Liver (tissue), 10 donors: ENCODE measurements at places on chromosomes 13 and 19. TPM values are rescaled to one million over a fixed set of nuclear protein-coding genes. Genes with fewer than 3 reads are reported as not detected.

DNA sequence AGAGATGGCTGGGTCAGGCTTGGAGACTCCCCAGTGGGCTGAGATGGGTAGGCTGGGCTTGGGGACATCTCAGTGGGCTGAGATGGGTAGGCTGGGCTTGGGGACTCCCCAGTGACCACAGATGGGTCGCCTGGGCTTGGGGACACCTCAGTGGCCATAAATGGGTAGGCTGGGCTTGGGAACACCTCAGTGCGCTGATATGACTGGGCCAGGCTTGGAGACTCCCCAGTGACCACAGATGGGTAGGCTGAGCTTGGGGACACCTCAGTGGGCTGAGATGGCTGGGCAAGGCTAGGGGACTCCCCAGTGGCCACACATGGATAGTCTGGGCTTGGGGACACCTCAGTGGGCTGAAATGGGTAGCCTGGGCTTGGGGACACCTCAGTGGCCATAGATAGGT, 12.8 kb downstream of the IQCN start:
- DNase-seq: no peak

DNA sequence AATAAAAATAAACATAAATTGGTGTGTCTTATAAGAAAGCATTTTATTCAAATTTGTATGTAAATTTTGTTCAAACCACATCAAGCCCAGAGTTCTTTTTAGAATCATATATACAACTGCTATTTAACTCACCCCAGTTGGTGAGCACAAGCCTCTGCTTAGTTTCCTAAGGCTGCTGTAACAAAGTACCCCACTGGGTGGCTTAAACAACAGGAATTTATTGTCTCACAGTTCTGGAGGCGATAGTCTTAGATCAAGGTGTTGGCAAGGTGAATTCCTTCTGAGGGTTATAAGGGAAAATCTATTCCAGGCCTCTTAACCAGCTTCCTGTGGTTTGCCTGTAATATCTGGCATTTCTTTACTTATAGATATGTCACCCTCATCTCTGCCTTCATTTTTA, 1133.5 kb downstream of the OLFM4 start:
- DNase-seq: no peak

DNA sequence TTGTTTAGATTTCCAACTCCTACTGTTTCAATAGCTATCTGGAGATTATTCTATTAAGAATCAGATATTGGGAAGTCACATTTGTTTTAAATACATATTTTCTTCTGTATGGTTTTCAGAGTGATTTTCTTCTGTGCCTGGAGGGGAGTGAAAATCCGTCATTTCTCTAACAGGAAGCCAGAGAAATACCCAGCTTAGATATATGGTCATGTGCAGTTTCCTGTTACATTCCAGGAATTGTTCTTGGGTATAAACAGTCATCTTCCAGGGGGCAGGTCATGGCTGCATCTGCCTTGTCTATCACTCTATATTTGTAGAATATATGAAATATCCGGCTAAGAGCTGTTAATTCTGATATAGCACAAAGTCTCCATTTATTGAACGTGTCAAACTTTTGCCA, 77.5 kb upstream of the MIR17HG start:
- DNase-seq: no peak

DNA sequence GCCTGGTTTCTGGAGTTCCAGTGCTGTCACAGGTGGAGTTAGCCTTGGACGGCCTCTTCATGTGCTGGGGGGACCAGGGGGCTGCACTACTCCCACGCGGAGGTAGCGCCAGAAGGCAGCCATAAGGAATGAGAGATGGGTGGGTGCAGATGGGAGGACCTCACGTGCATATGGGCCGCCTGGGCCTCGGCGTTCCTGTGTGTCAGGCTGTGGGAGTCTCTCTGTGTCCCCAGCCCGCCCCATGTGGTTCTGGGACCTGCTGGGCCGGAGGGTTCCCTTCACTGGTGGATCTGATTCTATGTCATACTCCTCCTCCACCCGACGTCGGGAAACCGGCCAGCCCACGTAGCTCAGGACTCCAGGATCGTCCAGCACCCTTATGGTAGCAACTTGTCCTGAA, 149.0 kb upstream of the SOX1 start:
- no peak for DNase-seq

DNA sequence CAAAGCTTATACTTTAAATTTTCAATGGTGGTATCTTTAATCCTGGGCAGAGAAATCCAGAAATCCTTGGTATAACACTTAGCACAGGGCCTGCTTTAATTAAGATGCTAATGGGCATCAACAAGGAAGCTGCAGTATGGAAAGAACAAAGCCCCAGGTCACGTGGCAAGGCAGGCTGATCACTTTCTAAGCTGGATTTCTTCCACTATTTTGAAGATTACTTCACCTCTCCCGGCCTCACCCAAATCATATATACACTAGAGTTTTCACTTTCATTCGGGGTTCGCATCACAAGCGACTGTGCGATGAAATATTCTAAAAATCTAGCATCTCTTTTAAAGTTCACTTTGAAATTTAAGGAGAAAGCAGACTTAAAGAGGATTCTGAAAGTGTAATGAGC, 71.8 kb downstream of the STARD13 start:
- no peak for DNase-seq

GRCh38 chr19:1606138-1606651, 933 bp upstream of the UQCR11 start:
- no peak for DNase-seq

DNA sequence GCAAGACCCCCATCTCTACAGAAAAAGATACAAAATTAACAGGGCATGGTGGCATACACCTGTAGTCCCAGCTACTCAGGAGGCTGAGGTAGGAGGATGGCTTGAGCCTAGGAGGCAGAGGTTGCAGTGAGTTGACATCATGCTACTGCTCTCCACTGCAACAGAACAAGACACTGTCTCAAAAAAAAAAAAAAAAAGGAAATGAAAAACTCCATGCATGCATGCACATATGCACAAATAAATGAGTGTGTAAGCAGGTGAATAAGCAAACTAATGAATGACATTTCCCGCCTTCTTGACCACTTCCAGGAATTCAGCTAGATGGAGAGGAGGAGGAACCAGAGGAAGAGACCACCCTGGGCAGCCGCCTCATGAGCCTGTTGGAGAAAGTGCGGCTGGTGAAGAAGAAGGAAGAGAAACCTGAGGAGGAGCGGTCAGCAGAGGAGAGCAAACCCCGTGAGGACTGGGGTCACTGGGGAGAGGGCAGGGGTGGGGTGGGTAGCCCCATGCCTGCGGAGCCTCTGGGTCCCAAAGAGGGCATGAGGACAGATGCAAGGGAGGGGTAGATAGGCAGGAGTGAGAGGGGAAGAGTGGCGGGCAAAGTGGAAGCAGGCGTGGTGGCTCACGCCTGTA, 58.8 kb downstream of the RYR1 start:
- no peak for DNase-seq

DNA sequence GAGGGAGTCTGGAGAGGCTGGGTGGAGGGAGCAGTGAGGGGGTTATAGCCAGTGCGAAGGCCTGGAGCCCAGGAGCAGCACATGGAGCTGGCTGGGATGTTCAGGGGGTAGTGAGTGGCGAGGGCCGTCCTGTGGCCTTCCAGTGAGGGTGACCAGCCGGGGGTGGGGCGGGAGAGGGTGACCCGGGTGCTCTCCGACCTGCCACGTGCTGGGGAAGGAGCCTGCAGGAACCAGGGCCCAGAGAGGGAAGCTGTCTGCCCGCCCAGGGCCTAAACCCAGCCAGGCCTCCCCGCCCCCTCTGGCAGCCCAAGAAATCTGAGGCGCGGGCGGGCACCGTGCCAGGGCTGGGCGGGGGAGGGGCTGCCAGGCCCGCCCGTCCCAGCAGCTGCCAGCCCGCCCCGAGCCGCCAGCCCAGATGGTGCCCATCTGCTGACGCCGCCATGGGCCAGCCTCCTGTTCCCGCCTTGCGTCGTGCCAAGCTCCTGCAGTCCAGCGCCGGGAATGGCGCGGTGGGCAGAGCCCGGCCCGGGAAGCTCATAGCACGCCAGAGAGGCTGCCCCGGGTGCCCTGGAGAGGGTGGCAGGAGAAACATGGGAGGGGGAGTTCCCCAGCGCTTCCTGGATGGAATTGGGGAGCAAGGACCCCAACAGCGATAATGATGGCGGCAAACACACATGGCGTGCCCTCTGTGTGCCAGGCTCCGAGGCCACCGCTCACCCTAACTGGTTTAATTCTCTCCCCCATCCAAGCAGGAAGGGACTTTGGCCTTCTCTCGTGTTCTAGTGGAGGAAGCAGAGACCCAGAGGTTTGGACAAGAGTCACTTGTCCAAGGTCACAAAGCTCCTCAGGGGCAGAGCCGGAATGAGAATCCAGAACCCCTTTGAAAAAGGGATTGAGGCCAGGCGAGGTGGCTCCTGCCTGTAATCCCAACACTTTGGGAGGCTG, 21.5 kb downstream of the NFIC start:
- DNase-seq: no peak

DNA sequence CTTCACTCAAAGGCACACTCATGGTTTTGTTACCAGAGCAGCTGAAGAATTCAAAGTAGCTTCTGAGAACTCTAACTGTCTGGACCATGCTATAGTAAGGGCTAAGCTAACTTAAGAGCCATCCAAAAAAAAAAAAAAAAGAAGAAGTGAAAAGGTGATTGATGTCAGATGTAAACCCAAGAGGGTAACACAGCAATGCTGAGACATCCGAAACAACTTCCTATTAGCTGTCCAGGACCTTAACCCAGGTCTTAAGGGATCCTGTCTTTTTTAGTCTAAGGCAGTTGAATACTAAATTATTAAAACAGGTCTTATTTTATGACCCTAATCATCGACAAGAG, 11.2 kb upstream of the RAB20 start:
- no peak for DNase-seq

GRCh38 chr19:5150902-5151741, 182.2 kb downstream of the KDM4B start:
- no peak for DNase-seq

GRCh38 chr13:97974773-97975172, 21.3 kb downstream of the IPO5 start:
- no peak for DNase-seq

DNA sequence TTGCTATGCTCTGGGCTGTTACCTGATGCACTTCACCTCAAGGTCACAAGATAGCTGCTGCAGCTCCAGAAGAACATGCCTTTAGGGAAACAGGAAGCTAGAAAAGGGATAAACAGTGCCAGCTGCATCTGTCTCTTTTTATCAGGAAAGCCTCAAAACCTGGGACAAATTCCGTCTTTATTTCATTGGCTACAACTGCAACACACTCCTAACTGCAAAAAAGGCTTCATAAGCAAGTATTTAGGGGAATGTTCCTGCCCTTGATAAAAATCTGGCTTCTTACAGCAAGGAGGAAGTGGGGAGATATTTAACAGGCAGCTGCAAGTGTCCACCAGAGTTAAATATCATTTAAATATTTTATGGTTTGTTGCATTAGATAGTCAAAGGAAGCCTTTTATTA, 34.2 kb upstream of the SERTM1 start:
- DNase-seq: no peak

DNA sequence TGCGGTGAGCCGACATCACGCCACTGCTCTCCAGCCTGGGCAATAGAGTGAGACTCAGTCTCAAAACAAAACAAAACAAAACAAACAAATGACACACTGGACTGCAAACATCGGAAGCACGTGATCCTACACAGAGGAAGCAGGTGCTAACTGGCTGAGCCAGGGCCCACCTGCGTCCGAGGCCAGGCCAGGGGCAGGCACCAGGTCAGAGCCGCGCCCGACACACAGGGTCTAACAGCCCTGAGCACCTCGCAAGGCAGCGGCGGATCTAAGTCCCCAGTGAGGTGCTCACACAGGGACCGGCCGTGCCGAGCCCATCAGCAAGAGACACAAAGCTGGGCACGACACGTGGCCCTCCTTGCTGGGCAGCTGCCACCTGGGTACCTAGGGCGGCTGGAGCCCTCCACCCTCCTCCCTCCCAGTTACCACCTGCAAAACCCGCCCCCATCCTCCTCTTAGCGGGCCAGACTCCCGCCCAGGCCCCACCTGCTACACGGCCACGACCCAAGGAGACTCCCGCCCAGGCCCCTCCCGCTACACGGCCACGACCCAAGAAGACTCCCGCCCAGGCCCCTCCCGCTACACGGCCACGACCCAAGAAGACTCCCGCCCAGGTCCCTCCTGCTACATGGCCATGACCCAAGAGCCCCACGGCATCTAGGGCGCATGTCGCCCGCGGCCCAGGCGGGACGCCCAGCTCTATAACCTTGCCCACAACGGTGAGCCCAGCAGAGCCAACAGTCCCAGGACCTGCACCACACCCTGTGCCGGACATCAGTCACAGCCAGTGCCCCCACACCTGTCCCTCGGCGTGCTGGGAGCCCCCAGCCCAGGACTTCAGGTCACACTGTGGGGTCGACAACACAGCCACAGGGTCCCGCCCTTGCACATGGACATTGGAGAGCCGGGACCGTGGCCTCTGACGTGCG, 15.6 kb downstream of the AP3D1 start:
- no peak for DNase-seq

Gene PDCD5
- total RNA-seq: 25.8 TPM

Gene HCN2
- total RNA-seq: 0.17 TPM

Gene FGF9
- total RNA-seq: under 0.01 TPM

Gene RPL28
- 116 TPM for total RNA-seq

Gene PIAS4
- total RNA-seq: 10.8 TPM

Gene CEACAM7
- total RNA-seq: not detected

Gene BLVRB
- 132 TPM for total RNA-seq

Gene CGB5
- total RNA-seq: not detected
